Hematopoietic multipotent progenitor cell treated with erythropoietin and hydrocortisone succinate and interleukin-3 and kit ligand, for 4 days (in vitro differentiated cells): ENCODE measurements at places on chromosomes 12 and 14.
A peak's percentile ranks its signal among the peaks of the same experiment; 100 is the strongest.

- DNase-seq = no peak
Measured at GRCh38 chr12:55629058-55629841, 7.4 kb upstream of the OR10P1 start.

GRCh38 chr12:88299567-88300101 lies 157.5 kb downstream of the TMTC3 start:
- DNase-seq = peak; percentile 61

GRCh38 chr12:114735680-114736374 lies 51.9 kb upstream of the TBX3 start:
- DNase-seq = no peak

GRCh38 chr12:87332987-87333726 lies 696.0 kb downstream of the C12orf50 start:
- no peak for DNase-seq

DNA sequence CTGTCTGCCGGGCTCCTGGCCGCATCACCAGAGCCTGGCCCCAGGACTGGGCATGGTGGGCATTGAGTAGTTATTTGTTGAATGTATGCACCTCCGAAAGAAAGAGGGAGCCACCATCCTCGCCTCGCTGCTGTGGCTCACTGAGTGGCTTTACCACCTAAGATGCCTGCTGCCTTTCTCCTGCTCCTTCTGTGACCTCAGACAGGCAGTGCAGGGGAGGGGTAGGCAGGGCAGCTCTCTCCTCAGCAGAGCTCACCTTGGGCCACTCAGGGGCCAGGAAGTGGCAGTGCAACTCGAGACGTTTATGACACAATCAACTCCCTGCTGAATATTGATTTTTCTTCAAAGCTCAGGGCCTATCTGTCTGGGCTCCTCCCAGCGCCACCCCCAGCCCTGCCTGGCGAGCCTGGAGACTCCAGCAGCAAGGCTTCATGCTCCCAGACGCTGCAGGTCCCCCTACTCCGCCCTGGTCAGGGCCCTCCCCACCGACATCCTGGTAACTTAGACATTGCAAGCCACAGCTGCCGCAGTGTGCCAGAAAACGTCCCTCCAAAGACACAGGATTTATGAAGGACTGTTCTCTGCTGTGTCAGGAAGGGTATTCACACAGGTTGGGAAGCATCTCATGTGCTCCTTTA lies 84.3 kb upstream of the DIO3 start:
- no peak for DNase-seq

DNA sequence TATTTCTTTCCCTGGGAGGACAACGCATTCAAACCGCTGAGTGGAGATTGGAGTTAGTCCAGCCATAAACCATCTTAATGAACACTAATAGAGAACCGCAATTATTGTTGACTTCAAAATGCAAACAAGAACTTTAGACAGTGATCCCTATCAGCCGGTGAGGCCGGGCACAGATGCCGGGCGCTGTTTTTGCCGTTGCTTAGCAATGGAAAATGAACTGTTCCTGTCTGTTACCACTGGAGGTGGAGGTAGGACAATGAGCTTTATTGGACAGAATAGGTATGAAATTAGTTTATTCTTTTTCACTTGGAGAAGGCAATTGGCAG lies 216.8 kb downstream of the TTC8 start:
- DNase-seq = peak; percentile 50

DNA sequence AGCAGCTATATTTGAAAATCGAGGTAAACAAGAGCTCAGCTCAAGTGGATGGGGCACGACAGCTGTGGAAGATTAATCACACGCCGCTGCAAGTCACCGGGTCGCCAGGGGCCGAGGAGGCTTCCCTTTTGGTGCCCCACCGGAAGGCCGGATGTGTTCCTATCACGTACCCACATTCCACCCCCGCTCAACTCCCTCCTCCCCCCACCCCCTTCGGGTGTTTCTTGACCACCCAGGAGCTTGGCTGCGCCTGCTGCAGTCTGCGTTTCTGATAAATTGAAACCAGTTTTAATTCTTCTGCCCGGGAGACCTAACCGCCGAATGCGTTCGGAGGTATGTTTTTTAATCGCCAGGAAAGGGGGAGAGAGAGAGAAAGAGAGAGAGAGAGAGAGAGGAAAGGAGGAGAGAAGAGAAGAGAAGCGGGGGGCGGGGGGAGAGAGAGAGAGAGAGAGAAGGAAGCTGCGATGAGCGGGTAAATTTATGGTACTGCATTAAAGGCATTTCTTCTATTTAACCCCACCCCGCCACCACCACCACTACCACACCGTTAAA lies 1.8 kb downstream of the SLC8A3 start:
- DNase-seq = peak; percentile 95

DNA sequence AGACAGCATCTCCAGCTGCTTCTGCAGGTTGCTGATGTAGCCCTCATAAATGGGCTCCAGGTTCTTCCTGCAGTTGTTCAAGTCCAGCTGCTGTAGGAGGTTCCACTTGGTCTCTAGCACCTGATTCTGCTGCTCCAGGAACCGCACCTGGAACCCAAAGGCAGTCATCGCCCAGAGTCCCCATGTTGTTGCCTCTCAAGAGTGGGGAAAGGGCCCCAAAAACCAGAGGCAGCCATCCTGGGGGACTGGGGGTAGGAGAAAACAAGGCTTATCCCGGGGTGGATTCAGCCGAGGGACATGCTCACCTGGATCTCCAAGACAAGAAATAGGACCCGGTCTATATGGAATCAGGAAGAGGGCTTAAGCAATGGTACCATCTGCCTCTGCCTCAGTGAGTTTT lies 2.3 kb downstream of the KRT72 start:
- DNase-seq = no peak

- DNase-seq = no peak
Measured at GRCh38 chr14:23561259-23561658, 5.2 kb downstream of the THTPA start.
